ENCODE measurements at places on chromosomes 2 and 18. TPM values are rescaled to one million over a fixed set of nuclear protein-coding genes. Genes with fewer than 3 reads are reported as not detected.

ANKRD62 gene
- polyA plus RNA-seq, result not detected

CYBRD1 gene
- polyA plus RNA-seq, result 21.1 TPM

ST3GAL5 gene
- polyA plus RNA-seq, result 37.6 TPM

RGPD4 gene
- polyA plus RNA-seq, result 0.02 TPM

TDRD15 gene
- polyA plus RNA-seq, result not detected

BMP10 gene
- not detected for polyA plus RNA-seq

TBR1 gene
- polyA plus RNA-seq, result under 0.01 TPM

ATP6V1B1 gene
- 6.1 TPM for polyA plus RNA-seq

SGO2 gene
- 2.8 TPM for polyA plus RNA-seq

EPB41L3 gene
- 0.15 TPM for polyA plus RNA-seq

HOXD10 gene
- polyA plus RNA-seq, result 0.03 TPM

HES6 gene
- polyA plus RNA-seq, result 4.4 TPM

SERPINB12 gene
- not detected for polyA plus RNA-seq

CABYR gene
- polyA plus RNA-seq, result 15.0 TPM

MFSD6 gene
- 15.9 TPM for polyA plus RNA-seq

VWC2L gene
- not detected for polyA plus RNA-seq

POTEE gene
- not detected for polyA plus RNA-seq

RTP5 gene
- not detected for polyA plus RNA-seq

RAMP1 gene
- 21.2 TPM for polyA plus RNA-seq

ZBTB7C gene
- polyA plus RNA-seq, result 0.15 TPM

KCNS3 gene
- polyA plus RNA-seq, result 0.05 TPM

KLHL29 gene
- polyA plus RNA-seq, result 4.2 TPM

ABCG5 gene
- not detected for polyA plus RNA-seq

NOL4 gene
- polyA plus RNA-seq, result 0.49 TPM

ERFE gene
- polyA plus RNA-seq, result 1.3 TPM

SOX11 gene
- polyA plus RNA-seq, result 3.4 TPM

ERBB4 gene
- polyA plus RNA-seq, result 0.05 TPM

DYNAP gene
- polyA plus RNA-seq, result not detected

MRPS9 gene
- polyA plus RNA-seq, result 27.9 TPM

DYSF gene
- polyA plus RNA-seq, result 0.18 TPM

ELOA2 gene
- polyA plus RNA-seq, result not detected

DSC1 gene
- polyA plus RNA-seq, result not detected

LONRF2 gene
- 2.4 TPM for polyA plus RNA-seq

RAPGEF4 gene
- polyA plus RNA-seq, result 0.30 TPM

MAB21L4 gene
- not detected for polyA plus RNA-seq

PPP1R1C gene
- 0.41 TPM for polyA plus RNA-seq

TUBA3E gene
- polyA plus RNA-seq, result not detected

IMPA2 gene
- 0.18 TPM for polyA plus RNA-seq

MAP3K19 gene
- polyA plus RNA-seq, result not detected

BIN1 gene
- 40.3 TPM for polyA plus RNA-seq
